ENCODE measurements at places on chromosomes 2 and 18.
A peak's percentile ranks its signal among the peaks of the same experiment; 100 is the strongest.

- peak; percentile 68 for DNase-seq
These were observed 366.9 kb downstream of the OSR1 start for GRCh38 chr2:18991177-18992168.

DNA sequence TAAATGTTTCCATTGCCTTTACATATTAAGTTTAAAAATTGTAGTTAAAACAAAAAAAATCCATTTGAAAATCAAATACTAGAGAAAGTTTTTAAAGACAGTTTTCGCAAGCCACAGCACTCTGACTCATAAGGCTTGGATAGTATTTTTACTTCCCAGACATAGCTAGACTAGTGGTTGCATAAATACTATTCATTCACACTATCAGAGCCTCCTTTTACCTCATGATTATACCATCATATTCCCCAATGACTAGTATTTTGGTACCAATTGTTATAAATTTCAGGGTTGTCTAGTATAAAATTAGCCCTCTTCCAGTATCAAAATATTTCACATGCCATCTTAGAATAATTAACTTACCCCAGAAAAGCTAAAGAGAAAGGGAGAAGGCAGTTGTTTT, 393.5 kb downstream of the ERBB4 start:
- peak; percentile 73 for DNase-seq

DNA sequence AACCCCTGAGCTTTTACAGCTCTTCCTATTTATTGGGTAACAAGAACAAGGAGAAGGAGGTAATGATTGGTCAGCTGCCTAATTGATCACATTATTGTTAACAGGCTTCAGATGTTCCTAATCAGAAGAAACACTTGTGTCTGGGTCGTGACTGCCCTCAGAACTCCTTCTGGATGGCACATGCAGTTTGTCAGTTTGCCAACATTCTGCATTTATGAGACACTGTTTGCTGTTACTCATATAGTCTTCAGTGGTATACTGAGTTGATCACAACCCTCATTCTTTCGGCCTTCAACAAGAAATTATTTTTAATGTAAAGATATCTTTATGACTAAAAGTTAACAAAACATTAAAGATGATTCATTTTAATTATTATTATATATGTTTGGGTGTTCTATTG, 95.7 kb upstream of the DOCK10 start:
- no peak for DNase-seq

DNA sequence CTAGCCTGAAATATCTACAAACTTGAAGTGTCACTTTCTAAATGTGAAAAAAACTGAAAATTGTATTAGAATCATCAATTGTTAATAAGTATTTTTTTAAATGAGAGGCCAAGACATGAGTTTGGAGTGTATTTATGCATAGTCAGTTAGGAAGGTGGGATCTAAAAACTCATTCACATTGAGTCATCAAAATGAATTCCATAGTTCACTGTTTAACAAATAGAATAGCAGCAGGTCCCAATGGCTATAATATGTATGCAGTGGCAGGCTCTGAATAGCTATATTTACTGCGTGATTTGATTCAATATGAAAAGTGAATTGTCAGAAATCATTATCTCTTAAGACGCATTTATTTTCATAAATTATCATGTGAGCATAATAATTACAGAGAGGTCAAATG, 256.1 kb downstream of the ZNF385B start:
- DNase-seq = no peak

GRCh38 chr2:113240915-113241911, 37.5 kb downstream of the PAX8 start:
- peak; percentile 96 for DNase-seq

DNA sequence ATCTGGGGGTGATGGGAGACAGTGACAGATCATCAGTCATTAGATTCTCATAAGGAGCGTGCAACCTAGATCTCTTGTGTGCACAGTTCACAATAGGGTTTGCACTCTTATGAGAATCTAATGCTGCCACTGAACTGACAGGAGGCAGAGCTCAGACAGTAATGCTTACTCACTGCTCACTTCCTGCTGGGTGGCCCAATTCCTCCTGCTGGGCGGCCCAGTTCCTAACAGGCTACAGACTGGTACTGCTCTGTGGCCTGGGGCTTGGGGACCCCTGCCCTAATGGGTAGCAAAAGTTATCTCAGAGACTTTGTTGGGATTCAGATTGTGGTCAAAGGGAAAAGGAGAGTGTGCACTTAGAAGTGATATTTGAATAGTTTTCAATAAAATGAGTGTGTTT, 840.1 kb upstream of the ID2 start:
- DNase-seq = no peak

DNA sequence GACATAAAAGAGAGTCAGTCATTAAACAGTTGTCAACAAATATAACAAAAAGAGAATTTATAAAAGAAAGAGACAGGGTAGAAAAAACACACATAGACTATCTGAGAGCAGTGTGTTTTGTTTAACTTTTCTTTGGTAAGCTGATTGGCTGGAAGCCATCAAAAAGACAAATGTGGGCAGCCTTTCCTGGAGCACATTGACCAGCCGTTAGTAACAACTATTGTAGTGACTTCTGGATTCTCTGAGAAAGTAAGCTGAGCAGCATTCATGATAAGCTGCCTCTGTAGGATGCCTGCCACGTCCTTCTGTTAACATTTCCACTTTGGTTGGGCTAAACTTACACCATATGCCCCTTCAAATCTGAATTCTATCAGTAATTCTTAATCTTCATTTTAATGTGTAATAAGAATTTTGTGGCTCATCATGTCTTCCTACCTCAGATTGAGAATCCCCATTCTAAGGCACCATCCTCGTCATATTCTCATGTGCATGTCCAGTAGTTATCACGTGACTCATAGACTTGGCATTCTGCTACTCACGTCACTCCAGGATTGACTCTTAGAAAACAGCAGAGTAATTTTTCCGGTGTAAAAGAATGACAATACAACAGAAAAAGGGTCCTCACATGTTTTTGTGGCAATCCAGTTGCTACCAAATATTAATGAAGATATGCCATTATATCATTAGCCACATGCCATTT, 43.4 kb upstream of the DNAJC10 start:
- peak; percentile 86 for DNase-seq

DNA sequence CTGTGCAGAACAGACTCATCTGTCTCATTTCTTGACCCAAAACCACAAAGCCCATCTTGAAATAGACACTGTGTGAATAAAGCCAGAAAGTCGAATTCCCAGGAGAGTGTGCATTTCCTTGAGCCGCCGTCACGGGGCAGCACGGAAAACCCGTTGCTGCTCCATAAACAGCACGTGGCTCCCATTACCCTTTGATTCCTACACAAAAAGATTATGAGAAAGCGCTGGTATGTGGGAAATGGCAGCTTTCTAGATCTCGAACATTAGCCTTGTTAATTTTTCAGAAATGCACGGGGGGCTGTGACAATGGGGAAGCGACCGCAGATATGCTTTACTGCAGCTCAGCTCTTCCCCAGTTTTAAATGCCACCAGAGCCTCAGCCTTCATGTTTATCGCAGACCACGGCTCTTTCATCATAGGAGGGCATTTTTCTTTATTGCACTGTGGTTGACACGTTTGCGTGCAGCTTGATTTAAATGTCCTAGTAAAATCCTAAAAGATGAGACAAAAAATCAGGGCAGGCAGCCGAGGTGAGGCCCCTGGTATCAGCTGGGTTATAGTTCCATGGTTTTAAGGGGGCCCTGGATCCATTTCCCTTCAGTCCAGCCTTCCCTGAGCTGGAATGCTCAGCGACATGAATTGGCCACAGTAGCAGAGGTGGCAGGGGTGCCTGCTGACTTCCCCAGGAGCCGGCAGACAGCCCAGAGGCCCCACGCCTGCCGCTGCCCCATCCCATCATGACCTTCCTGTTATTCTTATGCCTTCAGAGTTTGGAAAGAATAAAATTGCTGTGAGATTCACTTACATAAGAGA, 249.3 kb downstream of the NDUFA10 start:
- no peak for DNase-seq
